ENCODE measurements at places on chromosomes 6 and 20.
A peak's percentile ranks its signal among the peaks of the same experiment; 100 is the strongest.

- DNase-seq, result no peak
Observed at GRCh38 chr6:7723041-7723447, 2.9 kb upstream of the BMP6 start.

GRCh38 chr6:34447910-34448309 lies 18.0 kb upstream of the PACSIN1 start:
- DNase-seq, result no peak

DNA sequence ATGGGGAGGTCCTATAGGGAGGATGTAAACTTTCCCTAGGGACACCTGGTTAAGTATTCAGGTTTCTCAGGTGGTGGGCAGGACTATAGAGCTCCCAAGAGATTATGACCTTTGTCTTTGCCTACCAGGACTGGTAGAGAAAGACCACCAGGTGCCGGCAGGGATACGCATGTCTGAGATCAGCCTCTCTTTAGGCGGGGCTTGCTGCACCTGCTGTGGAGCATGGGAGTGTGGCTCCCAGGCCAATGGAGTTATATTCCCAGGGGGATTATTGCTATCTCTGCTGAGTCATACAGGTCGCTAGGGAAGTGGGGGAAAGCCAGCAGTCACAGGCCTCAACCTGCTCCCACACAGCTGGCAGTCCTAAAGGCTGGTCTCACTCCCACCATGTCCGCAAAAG lies 280.5 kb upstream of the MMS22L start:
- no peak for DNase-seq

GRCh38 chr6:14799928-14800327 lies 445.9 kb upstream of the JARID2 start:
- peak; percentile 3 for DNase-seq

- no peak for DNase-seq
Observed at GRCh38 chr6:158040804-158041347, 59.2 kb downstream of the SYNJ2 start.

- DNase-seq, result no peak
Observed at GRCh38 chr6:108952776-108953486, 104.7 kb downstream of the ARMC2 start.
